Transverse colon (tissue), 4 donors: ENCODE measurements at places on chromosomes 12 and 14. TPM values are rescaled to one million over a fixed set of nuclear protein-coding genes. Genes with fewer than 3 reads are reported as not detected.

GRCh38 chr12:4388032-4388431, 8.5 kb upstream of the FGF23 start:
- H3K27ac ChIP-seq: no peak overlapping the region
- DNase-seq: no peak
- no peaks in the 10 kb centered on the region for H3K4me1 ChIP-seq
- H3K36me3 ChIP-seq: no peaks in the 10 kb centered on the region

DNA sequence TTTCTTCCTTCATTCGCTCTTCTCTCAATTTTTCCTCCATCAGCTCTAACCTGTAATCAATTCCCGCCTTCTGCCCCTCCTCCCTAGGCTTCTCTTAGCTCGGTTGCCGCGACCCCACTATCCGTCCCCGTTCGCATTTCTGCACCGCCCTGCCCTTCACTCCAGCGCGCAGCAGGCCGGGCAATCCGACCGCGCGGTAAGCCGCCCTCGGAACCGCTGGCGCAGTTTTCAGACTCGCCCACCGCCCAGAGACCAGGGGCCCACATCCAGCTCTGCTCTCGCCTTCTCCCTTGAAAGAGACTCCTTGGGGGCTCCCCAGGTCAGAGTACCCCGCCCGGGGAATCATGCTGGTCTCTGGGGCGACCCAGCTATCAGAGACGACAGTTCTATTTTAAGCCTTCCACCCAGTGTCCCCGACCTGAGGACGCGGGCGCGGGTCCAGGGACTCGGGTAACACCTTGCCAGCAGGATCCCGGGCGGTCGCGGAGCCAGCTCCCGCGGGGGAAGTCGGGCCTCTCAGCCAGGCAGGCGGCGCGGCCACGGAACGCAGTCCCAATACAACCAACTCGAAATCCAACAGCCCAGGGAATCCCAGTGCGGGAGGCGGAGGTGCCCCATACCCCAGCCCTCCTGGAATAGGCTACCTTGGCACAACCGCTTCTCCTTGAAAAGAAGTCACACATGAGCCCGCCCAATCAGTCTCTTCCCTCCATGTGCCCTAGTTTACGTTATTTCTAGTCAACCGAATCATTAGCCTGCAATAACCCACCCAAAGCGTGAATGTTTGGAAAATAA, 5.7 kb upstream of the SLC38A4 start:
- peaks cover 57% of the 10 kb centered on the region for H3K27me3 ChIP-seq
- peaks cover 14% of the 10 kb centered on the region for H3K4me1 ChIP-seq
- no peak overlapping the region for H3K4me3 ChIP-seq
- peak; percentile 21 for DNase-seq
- H3K36me3 ChIP-seq: no peaks in the 10 kb centered on the region

Gene HRK
- total RNA-seq: not detected

- H3K4me1 ChIP-seq: peaks cover 10% of the 10 kb centered on the region
- no peak overlapping the region for H3K4me3 ChIP-seq
- H3K36me3 ChIP-seq: no peaks in the 10 kb centered on the region
- H3K27me3 ChIP-seq: no peaks in the 10 kb centered on the region
These were observed 2.1 kb upstream of the NDRG2 start for GRCh38 chr14:21026988-21027315.

- H3K4me3 ChIP-seq: no peak overlapping the region
- H3K27me3 ChIP-seq: no peaks in the 10 kb centered on the region
- DNase-seq: no peak
- no peaks in the 10 kb centered on the region for H3K36me3 ChIP-seq
- peaks cover 4% of the 10 kb centered on the region for H3K4me1 ChIP-seq
These were observed 62.9 kb downstream of the TRAFD1 start for GRCh38 chr12:112188130-112188830.

Gene SLC8A3
- total RNA-seq: 1.9 TPM

- H3K27me3 ChIP-seq: peaks cover 5% of the 10 kb centered on the region
- H3K4me3 ChIP-seq: peak overlapping the region; percentile 63
- H3K27ac ChIP-seq: peak overlapping the region; percentile 55
- H3K36me3 ChIP-seq: no peaks in the 10 kb centered on the region
- peaks cover 12% of the 10 kb centered on the region for H3K4me1 ChIP-seq
These were observed 8.6 kb upstream of the GPR68 start for GRCh38 chr14:91252871-91253794.

Gene GPR65
- not detected for total RNA-seq

GRCh38 chr14:50233166-50233950, 2.0 kb upstream of the SOS2 start:
- H3K36me3 ChIP-seq: no peaks in the 10 kb centered on the region
- H3K4me3 ChIP-seq: no peak overlapping the region
- no peaks in the 10 kb centered on the region for H3K27me3 ChIP-seq
- DNase-seq: no peak

DNA sequence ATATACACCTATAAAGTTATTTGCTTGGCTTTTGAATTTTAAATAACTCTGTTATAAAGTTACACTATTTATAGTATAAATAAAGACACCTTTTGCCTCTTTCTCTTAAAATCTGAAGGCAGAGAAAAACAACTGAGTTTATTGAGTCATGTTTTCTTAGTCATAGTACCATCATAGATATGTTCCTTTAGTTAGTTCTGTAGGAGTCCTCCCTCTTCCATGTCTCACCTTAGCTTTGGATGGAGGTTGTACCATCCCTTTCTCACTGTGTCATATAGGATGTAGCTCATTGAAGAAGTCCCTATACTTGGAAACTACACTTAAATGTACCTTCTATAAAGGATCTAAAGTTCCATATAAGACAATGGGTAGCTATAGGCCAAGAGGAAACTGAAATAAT, 39.7 kb upstream of the TSPAN8 start:
- H3K4me1 ChIP-seq: peaks cover 3% of the 10 kb centered on the region
- H3K36me3 ChIP-seq: no peaks in the 10 kb centered on the region
- H3K27ac ChIP-seq: no peak overlapping the region
- no peak overlapping the region for H3K4me3 ChIP-seq
- no peak for DNase-seq

GRCh38 chr14:78519863-78520262, 349.7 kb downstream of the NRXN3 start:
- no peaks in the 10 kb centered on the region for H3K36me3 ChIP-seq
- DNase-seq: peak; percentile 8
- H3K4me1 ChIP-seq: no peaks in the 10 kb centered on the region
- no peak overlapping the region for H3K27ac ChIP-seq
- H3K27me3 ChIP-seq: no peaks in the 10 kb centered on the region

Gene POTEM
- not detected for total RNA-seq

- H3K4me1 ChIP-seq: no peaks in the 10 kb centered on the region
- H3K36me3 ChIP-seq: peaks cover 71% of the 10 kb centered on the region
- no peaks in the 10 kb centered on the region for H3K27me3 ChIP-seq
- no peak for DNase-seq
- H3K4me3 ChIP-seq: no peak overlapping the region
- H3K27ac ChIP-seq: no peak overlapping the region
These were observed 10.6 kb upstream of the GAPDH start for GRCh38 chr12:6523708-6524107.

DNA sequence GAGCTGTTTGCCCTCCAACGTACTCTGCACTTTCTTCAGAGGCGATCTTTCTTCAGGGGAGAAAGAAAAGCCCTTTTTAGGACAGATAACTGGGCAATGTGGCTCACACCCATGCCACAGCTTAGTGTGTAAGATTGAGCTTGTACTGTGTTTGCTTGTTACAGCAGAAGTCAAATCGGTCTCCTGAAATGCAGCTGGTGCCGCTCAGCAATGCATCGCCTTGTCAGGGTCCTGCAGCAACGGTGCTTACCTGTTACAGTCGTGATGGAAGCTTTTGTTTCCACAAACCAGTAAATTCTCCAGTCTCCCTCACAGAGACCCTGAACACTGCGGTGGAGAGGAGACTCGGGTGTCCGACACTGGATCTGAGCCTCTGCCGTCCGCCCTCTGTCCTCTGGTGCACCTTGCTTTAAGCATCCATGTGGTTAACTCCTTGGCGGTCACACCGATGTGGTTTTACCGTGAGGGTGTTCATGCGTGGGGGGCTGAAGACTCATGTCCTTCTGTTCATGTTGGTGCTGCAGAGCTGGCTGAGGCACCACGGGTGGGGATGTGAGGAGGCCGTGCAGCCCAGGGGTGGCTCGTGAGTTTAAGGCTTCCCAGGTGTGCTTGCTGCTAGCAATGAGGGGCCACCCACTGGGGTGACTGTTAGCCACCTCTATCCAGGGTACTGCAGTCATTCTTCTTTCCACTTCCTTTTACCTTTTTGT, 47.3 kb downstream of the FBXL14 start:
- H3K27ac ChIP-seq: no peak overlapping the region
- H3K36me3 ChIP-seq: no peaks in the 10 kb centered on the region
- DNase-seq: no peak
- no peak overlapping the region for H3K4me3 ChIP-seq
- H3K4me1 ChIP-seq: no peaks in the 10 kb centered on the region
- H3K27me3 ChIP-seq: no peaks in the 10 kb centered on the region

- no peak for DNase-seq
- H3K27ac ChIP-seq: no peak overlapping the region
- no peaks in the 10 kb centered on the region for H3K36me3 ChIP-seq
- H3K27me3 ChIP-seq: no peaks in the 10 kb centered on the region
- H3K4me1 ChIP-seq: peaks cover 3% of the 10 kb centered on the region
These were observed 21.7 kb downstream of the CPNE8 start for GRCh38 chr12:38883629-38884134.

DNA sequence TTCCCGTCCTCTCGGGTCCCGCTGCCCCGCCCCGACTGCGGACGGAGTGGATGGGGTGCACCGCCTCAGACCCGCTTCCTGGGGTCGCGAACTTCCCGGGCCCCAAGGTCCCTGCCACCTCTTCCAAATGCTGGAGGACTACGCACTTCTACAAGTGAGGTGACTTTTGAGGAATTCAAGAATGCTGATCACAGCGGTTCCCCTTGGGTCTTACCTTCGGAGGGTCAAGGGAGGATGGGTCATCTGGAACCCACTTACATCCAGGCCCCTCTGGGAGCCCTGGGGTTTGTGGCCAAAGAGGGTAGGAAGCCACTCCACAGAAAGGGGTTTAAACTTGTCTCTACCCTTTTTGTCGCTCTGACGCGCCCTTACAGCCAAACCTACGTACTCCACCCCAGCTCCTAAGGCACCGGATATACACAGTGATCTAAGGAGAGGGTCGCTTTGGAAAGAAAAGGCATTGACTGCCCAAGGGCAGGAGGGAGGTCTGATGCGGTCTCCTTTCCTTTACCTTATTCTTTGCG, 532 bp upstream of the PRKD1 start:
- H3K27ac ChIP-seq: peak overlapping the region; percentile 78
- no peaks in the 10 kb centered on the region for H3K36me3 ChIP-seq
- DNase-seq: no peak
- H3K4me1 ChIP-seq: no peaks in the 10 kb centered on the region
- peaks cover 42% of the 10 kb centered on the region for H3K27me3 ChIP-seq

DNA sequence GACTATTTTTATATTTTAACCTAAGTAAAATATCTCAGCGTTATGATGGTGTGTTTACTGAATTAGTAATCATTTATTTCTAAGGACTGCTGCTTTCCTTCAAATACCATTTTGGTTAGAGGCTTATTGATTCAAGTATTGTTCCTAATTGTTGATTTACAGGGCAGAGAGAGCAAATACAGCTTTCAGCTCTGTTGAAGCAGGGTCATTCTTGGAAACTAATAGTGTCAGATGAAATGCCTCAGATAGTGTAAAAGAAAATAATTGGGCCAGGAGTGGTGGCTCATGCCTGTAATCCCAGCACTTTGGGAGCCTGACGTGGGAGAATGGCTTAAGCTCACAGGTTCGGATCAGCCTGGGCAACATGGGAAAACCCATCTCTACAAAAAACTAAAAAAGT, 249.3 kb downstream of the FUT8 start:
- H3K4me1 ChIP-seq: no peaks in the 10 kb centered on the region
- H3K4me3 ChIP-seq: no peak overlapping the region
- DNase-seq: no peak
- no peaks in the 10 kb centered on the region for H3K36me3 ChIP-seq
- H3K27me3 ChIP-seq: no peaks in the 10 kb centered on the region
- H3K27ac ChIP-seq: no peak overlapping the region

- H3K36me3 ChIP-seq: no peaks in the 10 kb centered on the region
- H3K27ac ChIP-seq: peak overlapping the region; percentile 72
- no peaks in the 10 kb centered on the region for H3K27me3 ChIP-seq
- H3K4me3 ChIP-seq: no peak overlapping the region
- DNase-seq: no peak
These were observed 85.4 kb downstream of the CHGA start for GRCh38 chr14:93008381-93008780.

- H3K4me3 ChIP-seq: no peak overlapping the region
- no peak overlapping the region for H3K27ac ChIP-seq
- DNase-seq: no peak
- no peaks in the 10 kb centered on the region for H3K4me1 ChIP-seq
These were observed 50.6 kb upstream of the CHST11 start for GRCh38 chr12:104406164-104406563.

Gene ADGRD1
- total RNA-seq: 8.3 TPM

DNA sequence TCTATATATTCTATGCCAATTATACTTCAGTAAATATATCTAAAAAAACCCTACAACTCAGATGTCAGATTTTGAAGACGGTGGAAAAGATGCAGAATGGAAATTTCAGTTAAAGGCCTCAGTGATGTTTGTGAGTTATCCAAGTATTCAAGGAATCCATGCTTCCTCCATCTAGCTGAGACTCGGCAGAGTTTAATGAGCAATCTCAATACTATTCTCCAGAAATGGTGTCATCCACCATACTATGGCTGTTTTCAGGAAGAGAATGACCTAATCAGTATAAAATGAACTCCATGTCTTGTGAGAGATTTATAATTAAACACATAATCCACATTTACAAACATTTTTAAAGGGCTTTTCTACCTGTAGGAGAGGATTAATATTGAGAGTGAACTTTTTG, 66.0 kb downstream of the KLHL28 start:
- no peaks in the 10 kb centered on the region for H3K27me3 ChIP-seq
- H3K4me3 ChIP-seq: no peak overlapping the region
- H3K27ac ChIP-seq: peak overlapping the region; percentile 100
- H3K36me3 ChIP-seq: no peaks in the 10 kb centered on the region
- no peak for DNase-seq

Gene SIX1
- total RNA-seq: 0.14 TPM

Gene HOXC9
- not detected for total RNA-seq

DNA sequence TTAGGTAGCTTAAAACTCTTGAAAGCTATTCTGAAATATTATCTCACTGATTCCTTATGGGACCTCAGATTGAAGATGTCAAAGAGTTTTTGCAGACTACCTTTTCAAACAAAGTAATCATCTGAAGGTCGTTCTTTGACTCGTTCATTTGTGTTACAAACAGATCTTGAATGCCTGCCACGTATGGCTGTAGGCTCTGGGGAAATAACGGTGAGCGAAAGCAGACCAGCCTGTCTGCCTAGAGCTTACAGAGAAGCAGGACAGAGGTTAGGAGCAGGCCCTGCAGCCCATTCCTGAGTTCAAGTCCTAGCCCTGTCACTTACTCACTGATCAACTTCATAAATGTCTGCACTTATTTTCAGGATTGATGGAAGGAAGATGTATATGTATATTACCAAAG, 83.6 kb downstream of the FLRT2 start:
- H3K27me3 ChIP-seq: no peaks in the 10 kb centered on the region
- no peaks in the 10 kb centered on the region for H3K36me3 ChIP-seq
- no peak overlapping the region for H3K4me3 ChIP-seq
- no peak overlapping the region for H3K27ac ChIP-seq

Gene KITLG
- total RNA-seq: 10.5 TPM

- H3K4me1 ChIP-seq: peaks cover 18% of the 10 kb centered on the region
- no peaks in the 10 kb centered on the region for H3K27me3 ChIP-seq
- H3K36me3 ChIP-seq: no peaks in the 10 kb centered on the region
These were observed 60.4 kb downstream of the TTC7B start for GRCh38 chr14:90755661-90756304.

Gene ADCY6
- total RNA-seq: 114 TPM

- H3K4me1 ChIP-seq: no peaks in the 10 kb centered on the region
- H3K36me3 ChIP-seq: no peaks in the 10 kb centered on the region
- no peak overlapping the region for H3K27ac ChIP-seq
- no peak overlapping the region for H3K4me3 ChIP-seq
- no peaks in the 10 kb centered on the region for H3K27me3 ChIP-seq
- DNase-seq: no peak
These were observed 11.7 kb upstream of the OASL start for GRCh38 chr12:121050725-121051124.

Gene TPH2
- total RNA-seq: not detected
